EH (cell line): ENCODE measurements at places on chromosomes 6 and 20.

- DNase-seq, result no peak
Observed at GRCh38 chr6:167866642-167867041, 39.9 kb downstream of the AFDN start.

GRCh38 chr6:33589731-33590530 lies 9.9 kb upstream of the BAK1 start:
- DNase-seq, result peak; percentile 86

GRCh38 chr6:75850026-75850833 lies 101.2 kb downstream of the MYO6 start:
- DNase-seq, result peak; percentile 44

DNA sequence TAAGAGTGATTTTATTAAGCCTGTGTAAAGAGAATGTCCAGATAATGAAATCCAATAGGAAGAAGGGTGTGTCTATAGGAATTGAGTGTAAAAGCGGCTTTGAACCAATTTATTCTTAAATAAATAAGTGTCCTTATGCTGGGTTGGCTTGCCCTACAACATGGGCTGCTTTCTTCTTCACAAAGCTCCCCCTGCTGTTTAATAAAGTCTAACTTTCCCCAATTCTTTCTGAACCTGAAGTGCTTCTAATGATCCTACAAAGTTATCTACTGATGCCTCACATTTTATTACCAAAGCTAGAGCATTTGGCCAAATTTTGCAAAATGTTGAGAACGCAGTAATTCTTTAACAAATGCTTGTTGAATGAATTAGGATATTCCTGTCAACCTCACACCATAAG lies 36.3 kb upstream of the SIRT5 start:
- DNase-seq, result peak; percentile 63

DNA sequence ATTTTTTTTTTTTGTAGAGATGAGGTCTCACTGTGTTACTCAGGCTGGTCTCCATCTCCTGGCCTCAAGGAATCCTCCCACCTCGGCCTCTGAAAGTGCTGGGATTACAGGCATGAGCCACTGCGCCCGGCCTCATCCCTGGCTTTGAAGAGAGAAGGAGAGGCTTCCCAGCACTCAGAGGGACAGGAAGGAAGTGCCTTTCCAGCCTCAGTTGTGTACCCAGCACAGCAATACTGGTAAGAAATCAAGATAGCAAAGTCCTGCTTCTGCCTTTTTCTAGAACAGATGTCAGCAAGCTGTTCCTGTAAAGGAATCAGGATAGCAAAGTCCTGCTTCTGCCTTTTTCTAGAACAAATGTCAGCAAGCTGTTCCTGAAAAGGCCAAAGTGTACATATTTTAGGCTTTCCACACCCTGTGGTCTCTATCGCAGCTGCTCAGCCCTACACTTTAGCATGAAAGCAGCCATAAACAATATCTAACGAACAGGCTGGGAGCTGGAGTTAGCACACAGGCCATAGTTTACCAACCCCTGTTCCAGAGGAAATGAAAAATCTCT lies 6.3 kb upstream of the PLTP start:
- no peak for DNase-seq

DNA sequence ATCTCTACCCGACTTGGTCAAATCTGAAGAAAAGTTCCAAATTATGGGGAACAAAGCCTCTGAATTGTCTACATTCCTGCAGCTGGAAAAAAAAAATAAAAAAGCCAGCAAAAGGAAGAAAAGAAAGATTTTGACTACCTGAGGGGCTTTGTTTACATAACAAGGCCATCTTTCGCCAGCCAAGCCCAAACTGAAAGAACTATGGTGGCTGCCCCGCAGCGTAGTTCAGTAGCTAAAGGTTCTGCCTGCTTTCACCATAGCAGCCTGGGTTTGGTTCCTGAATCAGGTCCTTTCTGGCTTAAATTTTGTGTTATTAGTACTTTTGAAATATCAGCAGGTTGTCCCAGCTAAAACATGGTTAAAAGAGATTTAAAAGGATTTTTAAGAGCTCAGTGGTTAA lies 35.4 kb downstream of the ZNF133 start:
- no peak for DNase-seq

GRCh38 chr6:109187399-109188114 lies 92.2 kb downstream of the CEP57L1 start:
- DNase-seq, result peak; percentile 29

GRCh38 chr6:163165922-163166321 lies 248.6 kb upstream of the QKI start:
- no peak for DNase-seq

- no peak for DNase-seq
Observed at GRCh38 chr6:72219536-72219935, 333.2 kb downstream of the RIMS1 start.

DNA sequence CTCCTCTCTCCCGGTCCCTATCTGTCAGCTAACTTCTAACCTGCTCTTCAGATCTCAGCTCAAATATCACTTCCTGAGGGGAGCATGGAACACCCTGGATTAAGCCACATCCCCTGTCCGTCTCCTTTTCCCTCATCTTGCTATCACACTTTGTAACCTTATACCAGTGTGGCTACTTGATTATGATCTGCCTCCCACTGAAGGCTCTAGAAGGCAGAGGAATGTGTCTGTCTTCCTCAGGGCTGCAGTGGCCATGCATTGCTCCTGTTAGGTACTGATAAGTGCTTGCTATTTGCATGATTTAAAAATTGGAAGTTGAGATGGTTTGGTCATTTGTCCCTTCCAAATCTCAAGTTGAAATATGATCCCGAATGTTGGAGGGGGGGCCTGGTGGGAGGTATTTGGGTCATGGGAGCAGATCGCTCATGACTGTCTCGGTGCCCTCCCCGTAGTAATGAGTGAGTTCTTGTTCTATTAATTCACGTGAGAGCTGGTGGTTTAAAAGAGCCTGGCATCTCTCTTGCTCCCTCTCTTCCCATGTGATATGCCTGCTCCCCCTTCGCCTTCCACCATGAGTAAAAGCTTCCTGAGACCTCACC lies 71.4 kb downstream of the PLCB4 start:
- no peak for DNase-seq

- DNase-seq, result no peak
Observed at GRCh38 chr6:170177772-170178560, 112.9 kb downstream of the DLL1 start.
